Dermis blood vessel endothelial cell (primary cell): ENCODE measurements at places on chromosomes 1 and 21. TPM values are rescaled to one million over a fixed set of nuclear protein-coding genes. Genes with fewer than 3 reads are reported as not detected.

GRCh38 chr1:179151908-179152682 lies 70.2 kb downstream of the TOR3A start:
- DNase-seq = no peak

GRCh38 chr1:33719771-33720670 lies 143.9 kb upstream of the HMGB4 start:
- no peak for DNase-seq

DNA sequence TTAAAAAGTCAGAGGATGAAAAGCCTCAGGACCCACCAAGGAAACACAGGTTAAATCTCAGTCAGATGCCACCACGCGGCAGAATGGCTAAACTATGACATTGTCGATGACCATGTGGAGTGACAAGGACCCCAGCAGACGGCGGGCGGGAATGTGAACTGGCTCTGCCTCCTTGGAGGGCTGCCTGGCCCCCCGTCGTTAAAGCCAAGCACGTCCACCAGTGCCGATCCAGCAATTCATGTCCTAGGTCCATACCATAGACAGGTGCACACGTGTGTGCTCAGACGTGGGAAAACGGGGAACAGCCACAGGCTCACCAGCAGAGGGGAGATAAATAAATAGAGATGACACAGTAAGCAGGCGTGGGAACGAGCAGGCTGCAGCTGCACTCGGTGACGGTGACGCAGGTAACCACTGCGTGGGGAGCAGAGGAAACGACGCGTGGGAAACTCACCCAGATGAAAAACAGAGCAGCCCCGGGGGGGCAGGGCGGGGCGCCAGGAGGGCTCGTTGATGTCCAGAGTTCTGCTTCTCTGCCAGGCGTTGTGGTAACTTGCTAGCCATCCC lies 28.3 kb upstream of the PCBP3 start:
- DNase-seq = no peak

DNA sequence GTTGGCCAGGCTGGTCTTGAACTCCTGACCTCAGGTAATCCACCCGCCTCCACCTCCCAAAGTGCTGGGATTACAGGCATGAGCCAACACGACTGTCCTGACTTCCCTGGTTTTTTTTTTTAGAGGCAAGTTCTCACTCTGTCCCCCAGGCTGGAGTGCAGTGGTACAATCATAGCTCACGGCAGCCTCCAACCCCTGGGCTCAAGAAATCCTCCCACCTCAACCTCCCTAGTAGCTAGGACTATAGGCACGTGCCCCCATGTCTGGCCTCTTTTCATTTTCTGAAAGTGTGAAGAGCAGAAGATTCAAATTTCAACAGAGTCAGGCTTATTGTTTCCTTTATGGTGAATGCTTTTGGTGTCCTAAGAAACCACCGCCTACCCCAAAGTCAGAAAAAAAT lies 21.7 kb upstream of the SOX13 start:
- no peak for DNase-seq

DNA sequence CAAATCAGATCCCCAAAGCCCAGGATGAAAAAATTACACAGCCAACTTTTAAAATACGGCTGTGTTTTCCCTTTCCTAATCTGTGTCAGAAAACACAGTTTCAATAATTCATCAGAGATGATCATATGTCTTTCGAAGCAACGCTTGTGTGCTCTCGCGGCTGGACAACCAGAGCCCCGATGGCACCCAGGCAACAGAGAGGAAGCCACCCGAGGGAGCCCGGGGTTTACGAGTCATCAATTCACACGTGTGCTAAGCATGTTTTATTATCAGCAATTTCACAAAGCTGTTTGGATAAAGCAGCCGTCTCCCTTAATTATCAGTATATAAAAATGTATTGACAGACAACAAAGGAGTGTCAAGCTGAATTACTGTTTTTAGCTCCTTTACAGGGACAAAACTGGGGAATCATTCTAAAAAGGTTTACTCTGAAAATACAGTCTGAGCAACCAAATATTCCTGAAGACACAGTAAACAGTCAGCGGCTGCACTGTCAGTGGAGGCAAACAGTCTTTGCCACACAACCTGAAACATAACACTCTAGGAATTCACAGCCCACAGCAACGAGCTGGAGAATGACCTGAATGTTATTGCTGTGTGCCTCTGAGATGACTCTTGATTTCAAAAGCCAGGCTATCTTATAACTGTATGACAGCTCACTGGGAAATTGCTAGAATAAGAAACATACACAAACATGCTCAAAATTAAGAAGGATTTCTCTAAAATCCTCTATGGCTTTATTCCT lies 201.0 kb downstream of the SIPA1L2 start:
- no peak for DNase-seq

DNA sequence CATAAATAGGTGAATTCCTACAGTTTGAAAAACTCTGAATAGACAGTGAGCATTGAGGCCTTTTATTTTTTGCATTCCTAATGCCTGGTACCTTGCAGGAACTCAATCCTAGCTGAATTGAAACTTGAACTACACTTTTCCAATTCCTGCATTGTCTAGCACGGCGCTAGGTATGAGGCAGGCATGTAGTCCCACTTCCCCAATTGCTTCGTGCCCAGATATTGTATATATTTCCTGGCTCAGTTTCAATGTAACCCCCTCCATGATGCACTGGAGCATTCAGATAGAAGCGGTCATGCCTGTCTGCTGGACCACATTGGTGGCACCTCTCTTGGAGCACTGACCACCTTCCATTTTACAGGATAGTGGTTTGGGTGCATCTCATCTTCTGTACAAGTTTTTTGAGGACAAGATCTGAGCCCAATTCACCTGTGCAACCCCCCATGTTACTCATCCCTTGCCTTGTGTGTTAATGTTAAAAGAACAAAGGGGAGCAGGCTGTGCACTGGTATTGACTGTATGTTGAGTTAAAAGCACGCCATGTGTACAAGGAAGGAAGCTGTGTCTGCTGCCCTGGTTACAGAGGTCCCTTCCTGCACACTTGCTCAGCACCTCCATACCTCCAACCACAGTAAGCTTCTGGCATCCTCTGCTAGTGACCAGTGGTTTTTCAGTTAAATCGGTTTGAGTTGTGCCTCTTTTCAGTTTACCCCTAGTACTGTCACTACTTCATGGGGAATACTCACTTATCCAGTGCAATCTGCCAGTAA lies 10.0 kb upstream of the RAB7B start:
- peak; percentile 44 for DNase-seq

DNA sequence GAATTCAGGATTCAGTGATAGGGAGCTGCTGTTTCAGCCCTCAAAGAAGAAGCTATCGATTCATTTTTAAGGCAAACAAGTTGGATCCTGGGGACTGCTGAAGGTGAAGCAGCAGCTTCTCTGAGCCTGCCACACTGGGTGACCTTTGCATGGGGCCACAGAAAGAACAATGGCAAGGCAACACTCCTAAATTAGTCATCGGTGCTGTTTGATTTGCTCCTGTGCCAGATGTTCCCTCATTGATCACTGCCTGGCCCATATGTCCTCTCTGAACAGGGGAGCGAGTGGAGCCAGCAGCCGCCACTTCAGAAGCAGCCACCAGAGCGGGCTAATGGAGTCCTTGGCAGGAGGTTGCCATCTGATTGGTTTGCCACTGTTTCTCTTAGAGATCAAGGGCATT lies 391.5 kb downstream of the NTNG1 start:
- DNase-seq = no peak

DNA sequence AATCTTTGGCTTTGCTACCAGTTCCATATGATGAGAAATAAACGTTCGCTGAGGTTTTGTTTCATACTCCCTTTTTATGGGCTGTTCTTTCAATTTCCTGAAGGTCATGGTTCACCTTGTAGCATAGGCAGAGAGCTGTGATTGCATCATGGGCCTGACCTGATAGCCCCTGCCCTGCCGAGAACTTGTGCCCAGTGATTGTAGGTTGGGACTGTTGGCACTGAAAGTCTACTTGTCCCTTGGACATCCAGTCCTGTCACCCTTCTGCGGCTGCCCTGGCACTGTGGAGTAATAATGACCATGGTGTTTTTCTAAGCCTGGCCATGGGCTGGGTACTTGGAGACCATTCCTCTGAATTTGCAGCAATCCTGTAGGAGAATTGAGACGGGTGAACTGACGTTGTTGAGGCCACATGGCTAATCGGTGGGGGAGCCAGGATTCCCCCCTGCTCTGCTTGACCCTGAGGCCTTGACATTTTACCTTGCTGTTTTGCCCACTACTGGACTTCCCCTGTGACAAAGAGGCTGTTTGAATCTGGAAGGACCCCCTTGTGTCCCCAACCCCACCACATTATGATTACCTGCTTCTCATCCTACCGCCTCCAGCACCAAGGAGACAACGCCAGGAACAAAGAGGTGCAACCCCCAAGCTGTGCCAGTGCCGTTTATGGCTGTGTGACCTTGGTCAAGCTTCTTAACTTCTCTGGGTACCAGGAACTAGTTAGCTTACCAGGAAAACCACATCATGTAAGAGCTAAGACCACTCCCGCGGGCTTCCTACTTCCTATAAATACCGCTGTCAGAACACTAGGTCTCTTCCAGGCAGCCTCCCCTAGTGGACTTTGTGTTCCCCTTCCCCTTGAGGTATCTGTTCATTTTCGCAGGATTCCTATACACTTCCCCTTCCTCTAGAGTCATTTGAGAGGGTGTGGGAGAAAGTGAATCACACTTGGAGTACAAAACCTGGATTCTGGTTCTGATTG lies 23.4 kb downstream of the SESN2 start:
- DNase-seq = no peak

DNA sequence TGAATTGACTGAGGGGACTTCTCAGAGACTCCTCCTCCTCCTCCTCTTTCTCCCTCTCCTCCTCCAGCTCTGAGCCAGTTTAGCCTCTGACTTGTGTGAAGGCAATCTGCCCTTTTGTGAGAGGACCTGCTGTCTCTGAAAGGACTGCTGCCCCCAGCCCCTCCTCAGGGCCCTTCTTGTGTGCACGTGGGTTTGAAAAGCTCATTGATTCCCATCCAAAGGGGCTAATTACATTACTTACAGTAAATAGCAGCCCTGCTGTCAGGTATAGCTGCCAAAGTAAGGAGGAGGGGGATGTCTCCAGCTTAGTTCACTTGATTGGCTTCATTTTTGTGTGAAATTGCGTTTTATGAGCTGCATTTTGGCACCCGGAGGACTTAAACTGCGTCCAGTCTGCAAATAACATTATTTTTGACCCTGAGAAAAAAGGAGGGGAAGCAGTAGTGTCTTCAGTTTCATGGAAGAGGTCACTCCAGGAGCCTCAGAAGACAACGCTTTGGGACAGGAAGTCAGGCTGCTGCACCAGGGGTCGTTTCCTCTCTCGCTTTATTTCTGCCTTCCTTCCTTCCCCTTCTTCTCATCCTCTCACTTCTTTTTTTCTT lies 1.8 kb upstream of the LHX9 start:
- no peak for DNase-seq

Gene TFF3
- total RNA-seq = 81.9 and 257 TPM in 2 replicates

Gene RGS4
- 9.2 and 26.5 TPM in 2 replicates for total RNA-seq

Gene ZNF697
- total RNA-seq = 21.1 and 23.1 TPM in 2 replicates

Gene GBP7
- not detected in 2 replicates for total RNA-seq

Gene ARMH1
- total RNA-seq = not detected in 2 replicates

Gene BARHL2
- not detected in 2 replicates for total RNA-seq

Gene GPR3
- total RNA-seq = 0.42 and 0.51 TPM in 2 replicates

Gene MTR
- 34.9 and 42.4 TPM in 2 replicates for total RNA-seq
